Hypothalamus (tissue), 51 donors: ENCODE measurements at places on chromosomes 2 and 18.

DNA sequence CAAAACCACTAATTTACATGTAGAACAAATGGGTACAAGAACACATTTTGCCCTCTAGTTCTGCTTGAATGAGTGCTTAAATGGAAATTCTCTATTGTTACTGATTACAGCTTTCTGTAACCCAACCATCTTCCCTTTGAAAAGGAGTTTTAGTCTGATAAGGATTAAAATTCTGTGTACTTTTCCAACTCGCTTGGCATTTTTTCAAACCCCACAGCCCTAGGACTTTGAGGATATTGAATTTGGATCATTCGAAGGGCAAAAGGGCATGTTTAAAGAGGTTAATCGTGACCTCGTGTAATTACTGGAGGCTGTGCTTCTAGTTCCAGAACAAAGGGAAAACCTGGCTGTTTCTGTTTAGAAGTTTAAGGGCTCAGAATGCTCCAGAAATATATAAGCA lies 432.3 kb downstream of the PID1 start:
- no peak for DNase-seq

DNA sequence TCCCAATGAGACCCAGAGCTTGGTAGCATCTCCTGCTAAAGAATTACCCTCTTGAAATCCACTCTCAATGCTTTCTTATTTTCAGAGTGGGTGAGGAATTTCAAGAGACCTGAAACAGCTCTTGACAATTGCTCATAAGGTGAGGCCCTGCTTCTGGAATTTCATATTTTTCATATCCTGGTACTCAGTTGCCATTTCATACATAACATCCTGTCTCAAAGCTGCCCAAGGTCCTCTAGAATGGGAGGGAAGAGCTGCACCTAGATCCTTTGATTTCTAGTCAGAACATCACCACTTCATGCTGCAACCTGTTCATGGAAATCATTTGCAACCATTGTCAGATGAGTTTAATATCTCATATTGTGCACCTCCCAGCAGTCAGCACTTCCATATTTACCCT lies 404.8 kb upstream of the GALNT5 start:
- DNase-seq, result no peak

DNA sequence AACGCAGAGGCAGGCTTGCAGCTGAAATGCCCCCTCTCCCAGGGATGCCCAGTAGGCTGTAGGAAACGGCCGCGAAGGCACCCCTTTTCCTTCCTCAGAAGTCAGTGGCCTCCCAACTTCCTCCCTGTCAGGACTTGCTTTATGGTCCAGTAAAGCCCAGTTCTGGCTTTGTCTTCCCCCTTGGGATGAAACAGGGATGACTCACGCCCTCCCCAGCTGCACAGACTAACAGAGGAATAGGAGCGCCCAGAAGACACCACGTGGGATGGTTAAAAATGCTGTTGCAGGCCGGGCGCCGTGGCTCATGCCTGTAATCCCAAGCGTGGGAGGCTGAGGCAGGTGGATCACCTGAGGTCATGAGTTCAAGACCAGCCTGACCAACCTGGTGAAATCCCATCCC lies 6.9 kb downstream of the CREG2 start:
- DNase-seq, result no peak

- no peak for DNase-seq
These were observed 113.9 kb downstream of the SS18 start for GRCh38 chr18:25976554-25976953.

GRCh38 chr2:145407-145806 lies 99.1 kb upstream of the FAM110C start:
- DNase-seq, result no peak

DNA sequence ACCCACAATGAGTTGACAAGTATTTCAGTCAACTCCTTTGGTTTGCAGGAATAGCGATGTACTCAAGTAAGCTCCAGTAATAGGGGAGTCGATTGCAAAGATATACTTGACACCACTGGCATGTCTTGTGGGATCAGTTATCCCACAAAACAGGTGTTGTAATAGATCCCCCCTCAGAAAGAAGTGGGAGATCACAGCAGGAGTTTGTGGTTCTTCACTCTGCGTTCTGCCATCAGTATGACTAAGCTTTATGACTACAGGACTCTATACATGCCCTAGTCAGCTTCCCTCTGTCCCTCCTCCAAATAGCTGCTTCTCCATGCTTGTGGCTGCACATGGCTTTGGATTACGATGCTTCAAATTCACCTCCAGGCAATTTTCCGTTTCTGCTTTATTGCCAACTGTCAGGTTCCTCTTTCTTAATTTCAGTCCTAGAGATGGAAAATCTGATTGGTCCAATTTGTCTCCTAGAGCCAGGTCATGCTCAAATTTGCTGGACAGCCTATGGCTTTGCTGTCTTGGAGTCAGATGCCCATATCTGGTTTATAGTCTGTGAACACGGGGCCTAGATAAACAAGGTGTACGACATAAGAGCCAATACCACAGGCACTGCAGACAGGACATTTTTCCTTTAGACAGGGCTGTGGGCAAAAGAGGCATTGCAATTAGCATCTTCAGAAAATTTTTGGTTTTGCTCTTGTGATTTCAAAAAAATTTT lies 221.7 kb downstream of the PAX3 start:
- DNase-seq, result no peak

GRCh38 chr2:198000417-198000816 lies 196.0 kb downstream of the PLCL1 start:
- DNase-seq, result no peak

DNA sequence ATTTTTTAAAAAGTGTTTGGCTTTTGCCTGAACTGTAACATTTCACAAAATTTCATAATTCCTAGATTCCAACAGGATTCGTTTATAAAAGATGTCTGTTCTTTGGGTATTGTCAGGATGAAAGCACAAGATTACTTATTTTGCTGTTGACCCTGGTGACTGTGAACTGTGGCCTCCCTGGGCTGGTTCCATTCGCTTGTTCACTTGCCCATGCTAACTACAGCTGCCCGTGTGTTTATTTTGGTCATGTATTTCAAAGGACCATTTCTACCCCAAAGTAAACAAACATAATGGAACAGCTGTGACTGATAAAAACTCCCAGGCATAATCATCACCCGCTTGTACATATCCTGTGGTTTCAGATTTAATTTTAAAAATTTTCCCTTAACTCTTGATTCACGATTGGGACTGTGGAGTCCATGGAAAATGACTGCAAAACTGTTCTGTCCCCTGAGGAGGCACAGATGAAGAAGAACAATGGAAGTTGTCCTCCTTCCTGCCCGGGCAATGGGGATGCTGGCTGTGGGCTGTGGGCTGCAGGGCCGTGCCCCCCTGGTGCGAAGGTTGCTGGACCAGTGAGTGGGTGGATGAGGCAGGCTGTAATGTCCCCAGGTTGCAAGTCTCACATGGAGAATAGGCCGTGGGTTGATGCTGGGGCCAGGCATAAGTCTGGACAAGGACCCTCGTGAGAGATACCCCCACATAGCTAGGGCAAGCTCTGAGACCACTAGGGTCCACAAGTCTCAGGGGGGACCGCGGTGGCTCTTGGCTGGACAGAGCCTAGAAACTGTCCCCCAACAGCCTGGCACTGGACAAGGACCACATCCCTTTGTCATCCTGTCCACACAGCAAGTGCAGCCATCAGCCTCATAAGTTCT lies 28.9 kb upstream of the HDAC4 start:
- no peak for DNase-seq

DNA sequence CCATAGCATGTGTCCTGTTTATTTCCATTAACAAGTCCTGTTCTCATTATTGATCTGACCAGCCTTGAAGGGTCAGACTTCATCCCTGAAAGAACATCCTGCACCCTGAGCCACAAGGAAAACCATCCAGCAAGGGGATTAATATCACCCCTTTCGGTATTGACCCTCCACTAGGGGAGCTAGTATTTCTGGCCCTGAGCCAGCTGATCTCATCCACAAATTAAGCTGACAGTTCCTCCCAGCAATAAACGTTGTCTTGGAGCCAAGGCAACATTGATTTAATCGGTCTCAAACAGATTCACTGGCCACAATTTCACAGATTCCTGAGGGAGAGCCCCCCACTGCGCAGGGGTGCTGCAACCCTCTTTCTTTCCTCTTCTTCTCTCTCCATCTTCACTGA lies 353.1 kb upstream of the FANCL start:
- no peak for DNase-seq

DNA sequence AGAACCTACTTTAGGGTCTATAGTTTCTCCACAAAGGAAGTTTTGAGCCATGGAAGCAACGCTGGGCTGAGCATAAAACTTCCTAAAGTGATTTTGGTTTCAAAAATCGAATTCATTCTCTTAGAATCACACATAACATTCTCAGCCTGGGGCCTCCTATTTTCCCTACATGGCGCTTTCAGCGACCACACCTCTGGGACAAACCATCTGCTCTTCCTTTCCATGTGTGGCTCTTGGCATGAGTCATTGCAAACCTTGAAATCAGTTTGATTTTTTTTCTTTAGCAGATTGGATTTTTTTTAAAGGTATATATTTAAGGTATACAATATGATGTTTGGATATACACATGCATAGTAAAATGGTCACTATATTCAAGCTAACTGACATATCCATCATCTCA lies 72.5 kb upstream of the APCDD1 start:
- no peak for DNase-seq

DNA sequence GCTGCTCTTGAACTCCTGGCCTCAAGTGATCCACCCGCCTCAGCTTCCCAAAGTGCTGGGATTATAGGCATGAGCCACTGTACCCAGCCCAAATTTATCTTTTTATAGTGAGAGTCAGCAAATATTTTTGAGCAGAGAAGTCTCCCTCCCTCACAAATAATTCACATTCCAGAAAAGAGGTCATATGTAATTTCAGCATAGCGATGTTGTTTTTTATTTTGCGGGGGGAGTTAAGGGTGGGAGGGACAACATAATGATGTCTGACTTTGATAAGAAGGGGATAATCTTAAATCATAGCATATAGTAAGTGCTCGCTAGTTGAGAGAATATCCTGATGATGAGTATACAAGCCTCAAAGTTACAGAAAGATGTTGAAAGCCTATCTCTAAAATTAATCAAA lies 1090.2 kb upstream of the ACVR2A start:
- no peak for DNase-seq

DNA sequence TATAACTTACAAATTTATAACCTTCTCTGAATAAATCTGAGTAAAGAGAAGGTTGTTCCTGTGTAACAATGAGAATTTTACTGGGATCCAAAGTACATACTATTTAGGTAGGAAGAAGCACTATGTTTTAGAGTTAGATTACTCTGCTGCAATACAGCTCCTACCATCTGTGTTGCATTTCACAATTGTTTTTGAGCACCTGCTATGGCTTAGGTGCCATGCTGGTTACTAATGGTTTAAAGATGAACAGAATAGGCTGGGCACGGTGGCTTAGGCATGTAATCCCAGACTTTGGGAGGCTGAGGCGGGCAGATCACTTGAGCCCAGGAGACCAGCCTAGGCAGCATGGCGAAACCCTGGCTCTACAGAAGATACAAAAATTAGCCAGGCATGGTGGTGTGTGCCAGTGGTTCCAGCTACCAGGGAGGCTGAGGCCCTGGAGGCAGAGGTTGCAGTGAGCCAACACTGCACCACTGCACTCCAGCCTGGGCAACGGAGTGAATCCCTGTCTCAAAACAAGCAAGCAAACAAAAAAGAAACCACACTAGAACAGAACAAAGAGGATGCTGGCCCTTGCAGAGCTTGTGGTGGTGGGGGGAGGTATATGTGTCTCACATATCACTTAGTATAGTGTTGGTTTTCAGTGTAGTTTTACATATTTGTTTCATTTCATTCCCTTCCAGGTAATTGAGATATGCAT lies 56.7 kb downstream of the SPTBN1 start:
- DNase-seq, result no peak

DNA sequence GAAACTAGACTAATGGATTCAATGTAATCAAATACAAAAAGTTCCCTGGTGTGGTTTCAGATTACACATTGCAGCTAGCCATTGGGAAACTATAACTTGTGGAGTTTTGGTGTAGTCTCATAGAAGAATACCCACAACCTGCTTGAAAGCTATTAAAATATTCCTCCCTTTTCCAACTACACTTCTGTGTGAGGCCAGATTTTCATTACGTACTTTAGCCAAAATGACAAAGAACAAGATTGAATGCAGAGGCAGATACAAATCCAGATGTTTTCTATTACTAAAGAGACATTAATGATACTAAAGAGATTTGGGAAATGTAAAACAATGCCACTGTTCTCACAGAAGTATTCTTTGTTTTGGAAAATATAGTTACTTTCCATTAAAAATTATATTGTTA lies 128.7 kb upstream of the SLC35G4 start:
- DNase-seq, result no peak

GRCh38 chr2:121008975-121009374 lies 273.3 kb downstream of the GLI2 start:
- DNase-seq, result no peak

DNA sequence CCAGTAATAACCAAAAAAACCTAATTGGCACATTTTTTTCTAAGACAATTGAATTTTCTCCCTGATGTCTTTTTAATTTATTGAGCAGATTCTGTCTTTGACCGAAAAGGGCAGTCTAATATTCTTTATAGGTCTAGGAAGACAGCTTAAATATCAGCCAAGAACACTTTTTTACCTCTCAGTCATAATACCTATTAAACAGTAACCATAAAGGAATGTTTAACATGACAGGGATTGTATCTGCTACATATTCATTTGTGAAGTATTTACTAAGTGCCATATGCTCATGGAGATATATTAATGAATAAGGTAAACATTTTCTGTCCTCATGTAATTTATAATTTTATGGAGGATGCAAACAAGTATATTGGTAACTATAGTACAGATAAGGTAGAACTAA lies 3.1 kb upstream of the HTR2B start:
- no peak for DNase-seq

- DNase-seq, result no peak
These were observed 101.8 kb downstream of the SH3BP4 start for GRCh38 chr2:235053651-235054050.

GRCh38 chr2:85134896-85135659 lies 1.9 kb downstream of the TCF7L1 start:
- DNase-seq, result no peak

DNA sequence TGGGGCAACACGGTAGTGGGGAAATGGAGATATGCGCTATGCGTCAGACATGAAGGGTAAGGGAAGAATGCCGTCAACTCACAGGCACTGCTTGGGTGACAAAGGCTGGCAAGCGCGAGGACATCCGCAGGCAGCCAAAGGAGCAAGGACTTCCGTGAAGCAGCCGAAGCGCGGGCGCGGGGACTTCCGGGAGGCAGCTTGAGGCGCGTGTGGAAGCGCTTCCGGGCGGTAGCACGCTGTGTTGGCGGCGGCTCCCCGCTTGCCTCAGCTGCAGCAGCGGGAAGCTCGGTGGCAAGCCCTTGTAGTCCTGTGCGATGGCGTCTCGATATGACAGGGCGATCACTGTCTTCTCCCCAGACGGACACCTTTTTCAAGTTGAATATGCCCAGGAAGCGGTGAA lies at the start of gene PSMA8:
TSS of gene PSMA8 (plus strand) at position 218 of the 400 bp plus-strand sequence. CDS start at position 315, 97 bp downstream.
- DNase-seq, result no peak
